Mesothelial cell of epicardium (in vitro differentiated cells): ENCODE measurements at places on chromosomes 7 and 10.

DNA sequence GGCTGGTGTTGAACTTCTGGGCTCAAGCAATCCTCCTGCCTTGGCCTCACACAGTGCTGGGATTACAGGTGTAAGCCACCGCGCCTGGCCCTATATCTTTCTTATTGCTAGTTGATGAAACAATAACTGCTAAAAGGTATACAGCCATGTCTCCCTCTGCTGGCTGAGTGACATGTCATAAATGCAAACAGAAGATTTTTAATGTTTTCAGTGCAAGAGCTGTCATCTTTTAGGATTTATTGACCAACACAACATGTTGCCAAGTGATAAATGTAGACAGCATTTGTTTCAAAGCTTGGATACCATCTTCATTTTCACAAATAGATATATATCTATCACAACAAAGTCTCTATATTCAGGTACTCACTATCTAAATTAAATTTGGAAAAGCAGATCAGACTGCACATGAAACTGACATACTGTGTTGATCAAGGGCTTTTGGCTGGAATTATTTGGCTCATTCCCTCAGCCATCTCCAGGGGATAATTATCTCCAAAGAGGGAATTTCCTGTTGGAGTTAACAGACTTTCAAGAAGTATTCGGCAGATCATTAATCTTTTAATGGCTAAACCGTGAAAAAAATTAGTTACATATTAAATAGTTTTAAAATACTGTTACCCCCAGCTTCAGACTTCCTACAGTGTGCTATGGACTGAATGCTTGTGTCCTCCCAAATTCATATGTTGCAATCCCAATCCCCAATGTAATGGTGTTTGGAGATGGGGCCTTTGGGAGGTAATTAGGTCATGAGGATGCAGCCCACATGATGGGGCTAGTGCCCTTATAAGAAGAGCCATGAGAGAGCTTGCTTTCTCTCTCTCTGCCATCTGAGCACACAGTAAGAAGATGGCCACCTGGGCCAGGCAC is 41.3 kb upstream of the SRPK2 start:
- no peak for DNase-seq

DNA sequence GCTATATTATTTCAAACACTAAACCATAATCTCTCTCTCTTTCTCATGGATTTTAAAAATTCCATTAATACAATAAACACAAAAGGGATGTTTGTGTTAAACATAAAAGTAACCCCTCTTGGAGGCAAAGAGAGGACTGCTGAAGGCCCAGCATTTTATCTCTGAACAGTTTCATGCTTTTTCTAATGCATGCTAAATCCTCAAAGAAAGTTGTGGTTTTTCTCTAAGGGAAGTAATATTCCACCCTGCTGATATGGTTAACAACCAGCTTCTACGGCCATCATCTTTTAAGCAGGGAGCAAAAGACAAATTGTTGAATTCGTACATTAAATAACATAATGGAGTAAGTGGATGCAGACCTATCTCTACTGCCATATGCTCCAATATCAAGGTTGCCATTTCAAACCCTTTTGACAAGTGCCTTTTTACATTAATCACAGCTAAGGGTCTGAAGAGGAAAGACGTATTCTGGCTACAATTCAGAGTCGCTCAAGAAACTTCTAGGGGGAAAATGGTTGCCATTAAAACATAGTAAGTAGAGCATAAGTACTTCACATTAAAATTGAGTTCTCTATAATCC is 103.1 kb downstream of the SLC25A13 start:
- no peak for DNase-seq

- DNase-seq, result no peak
These were observed 182.0 kb downstream of the KCNMA1 start for GRCh38 chr10:77455561-77455960.

DNA sequence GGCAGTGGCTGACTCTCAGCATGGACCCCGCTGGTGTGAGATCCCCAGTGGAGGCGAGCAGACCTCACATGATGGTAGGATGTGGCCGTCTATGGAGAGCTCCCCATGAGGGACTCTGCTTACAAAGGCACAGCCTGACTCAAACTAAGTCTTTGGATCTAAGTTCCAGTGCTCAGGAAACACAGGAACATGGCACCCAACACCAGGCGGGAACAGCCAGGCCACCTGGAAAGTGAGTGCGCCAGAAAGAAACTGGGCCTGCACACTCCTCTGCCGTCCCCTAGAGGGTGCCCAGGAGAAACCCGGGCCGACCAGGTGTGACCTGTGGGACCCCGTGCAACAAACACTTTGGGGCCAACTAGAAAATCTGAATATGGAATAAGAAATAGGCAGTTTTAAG is 10.0 kb downstream of the PITRM1 start:
- no peak for DNase-seq

DNA sequence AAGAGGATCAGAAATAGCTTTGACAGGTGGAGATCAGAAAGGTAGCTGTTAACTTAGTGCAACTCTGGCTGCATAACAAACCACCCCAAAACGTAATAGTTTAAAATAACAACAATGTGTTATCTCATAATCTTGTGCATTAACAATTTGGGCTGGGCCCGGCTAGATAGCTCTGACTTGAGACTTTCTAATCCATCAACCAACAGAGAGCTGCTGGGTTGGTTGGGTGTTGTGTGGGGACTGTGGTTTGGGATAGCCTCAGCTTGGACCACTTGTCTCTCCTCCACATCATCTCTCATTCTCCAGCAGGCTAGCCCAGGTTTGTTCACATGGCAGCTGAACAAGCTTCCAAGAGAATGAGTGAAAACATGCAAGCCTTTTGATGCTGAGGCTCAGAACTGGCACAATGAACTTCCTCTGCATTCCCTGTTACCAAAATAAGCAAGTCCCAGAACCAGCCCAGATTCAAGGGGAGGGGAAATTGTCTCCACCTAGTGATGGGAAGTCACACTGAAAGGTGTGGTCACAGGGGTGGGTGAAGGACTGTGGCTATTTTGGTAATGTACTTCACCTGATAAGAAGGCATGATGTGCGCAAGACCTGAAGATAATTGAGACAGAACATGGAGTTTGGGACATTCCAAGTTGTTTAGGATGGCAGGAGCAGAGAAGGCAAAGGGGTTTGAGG is 20.4 kb upstream of the ASAH2 start:
- DNase-seq, result no peak

DNA sequence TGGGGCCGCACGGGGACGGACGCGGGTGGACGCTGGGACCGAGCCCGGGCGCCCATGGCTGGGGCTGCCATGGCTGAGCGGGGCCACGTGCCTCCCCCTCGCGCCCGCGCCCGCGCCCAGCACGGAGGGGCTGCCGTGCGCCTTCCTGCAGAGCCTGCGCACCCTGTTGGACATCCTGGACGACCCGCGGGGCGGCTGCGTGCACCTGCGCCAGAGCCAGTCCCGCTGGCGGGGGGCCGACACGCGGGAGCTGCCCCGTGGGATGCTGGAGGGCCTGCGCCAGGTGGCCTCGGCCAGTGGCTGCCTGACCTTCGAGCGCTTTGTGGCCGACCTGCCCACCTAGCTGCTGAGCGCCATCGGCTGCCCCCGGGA is 72.5 kb upstream of the KCTD7 start:
- no peak for DNase-seq

DNA sequence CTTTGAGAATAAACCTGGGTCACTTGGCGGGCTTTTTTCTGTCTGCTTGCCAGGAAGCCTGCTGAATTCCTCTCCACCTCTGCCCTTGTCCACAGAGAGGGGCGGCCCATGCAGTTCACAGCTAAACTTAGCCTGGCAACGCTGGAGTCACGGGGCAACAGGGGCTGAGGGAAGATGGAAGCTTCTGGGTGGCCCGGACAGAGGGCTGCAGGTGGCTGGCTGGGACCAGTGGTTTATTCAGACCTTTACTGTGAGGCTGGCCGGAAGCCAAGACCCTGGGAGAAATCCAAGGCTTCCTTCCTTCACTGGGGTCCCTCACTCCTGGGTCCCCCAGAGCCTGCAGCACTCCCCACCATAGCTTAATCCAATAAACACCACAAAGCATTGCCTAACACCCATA is 17.0 kb downstream of the ITPRIP start:
- DNase-seq, result no peak

GRCh38 chr7:157521061-157521731 is 184.4 kb downstream of the DNAJB6 start:
- DNase-seq, result no peak

GRCh38 chr7:10657201-10657600 is 316.5 kb upstream of the PHF14 start:
- DNase-seq, result no peak

DNA sequence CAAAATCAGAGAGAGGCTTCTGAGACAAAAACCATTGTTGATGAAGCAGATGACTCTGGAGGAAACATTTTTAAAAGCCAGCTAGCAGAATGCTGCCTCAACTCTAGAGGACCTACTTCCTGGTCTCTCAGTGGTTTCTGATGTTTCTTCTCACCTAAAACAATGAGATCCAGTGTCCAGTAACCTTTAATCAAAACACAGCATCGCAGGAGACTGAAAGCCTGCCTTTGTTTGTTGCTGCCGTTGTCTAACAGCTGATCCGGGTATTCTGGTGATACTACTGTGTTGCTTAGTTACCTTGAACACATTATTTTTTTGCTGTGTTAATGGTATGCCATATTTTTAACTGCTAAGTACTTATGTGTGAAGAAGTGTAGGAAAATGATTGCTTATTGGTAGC is 70.9 kb downstream of the WIPF3 start:
- DNase-seq, result no peak

DNA sequence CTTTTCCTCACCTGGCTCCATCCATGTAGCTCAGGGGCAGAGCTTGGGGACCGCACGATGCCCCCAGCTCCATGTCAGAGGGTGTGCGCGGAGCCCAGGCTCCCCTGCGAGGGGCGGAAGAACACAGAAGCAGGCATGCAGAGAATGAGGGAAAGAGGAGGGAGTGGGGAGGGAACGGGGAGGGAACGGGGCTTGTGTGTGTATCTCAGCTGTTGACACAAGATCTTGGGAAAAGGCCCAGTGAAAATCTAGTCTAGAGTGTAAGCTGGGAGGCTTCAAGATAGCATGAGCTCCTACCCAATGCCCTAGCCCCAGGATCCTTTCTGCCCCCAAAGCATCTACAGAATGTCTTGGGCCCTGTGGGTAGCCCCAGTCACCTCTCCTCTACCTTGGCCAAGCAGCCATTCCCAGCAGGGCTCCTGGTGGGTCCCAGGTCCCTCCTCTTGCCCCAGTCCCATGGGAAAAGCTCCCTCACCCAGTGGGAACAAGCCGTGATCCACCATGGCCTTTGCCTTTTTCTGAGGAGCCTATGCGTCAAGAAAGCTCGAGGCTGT is 25.1 kb upstream of the NDST2 start:
- DNase-seq, result no peak

DNA sequence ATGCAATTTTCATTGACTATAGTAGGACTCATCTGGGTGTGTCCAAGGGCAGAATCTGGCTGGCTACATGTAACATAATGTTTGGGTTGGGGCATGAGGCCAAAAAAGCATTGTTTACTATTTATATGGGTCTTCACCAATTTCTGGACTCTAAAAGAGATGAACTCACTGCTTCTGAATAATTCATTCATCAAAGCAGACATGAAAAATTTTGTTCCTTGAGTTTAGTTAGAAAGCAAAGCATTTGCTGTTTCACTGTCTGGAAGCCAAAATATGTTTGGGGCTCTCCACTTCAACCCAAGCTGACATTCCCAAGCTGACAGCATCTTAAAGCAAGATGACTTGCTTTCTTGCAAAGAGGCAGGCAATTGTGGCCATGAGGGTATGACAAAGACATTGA is 670.6 kb downstream of the SUGCT start:
- no peak for DNase-seq

DNA sequence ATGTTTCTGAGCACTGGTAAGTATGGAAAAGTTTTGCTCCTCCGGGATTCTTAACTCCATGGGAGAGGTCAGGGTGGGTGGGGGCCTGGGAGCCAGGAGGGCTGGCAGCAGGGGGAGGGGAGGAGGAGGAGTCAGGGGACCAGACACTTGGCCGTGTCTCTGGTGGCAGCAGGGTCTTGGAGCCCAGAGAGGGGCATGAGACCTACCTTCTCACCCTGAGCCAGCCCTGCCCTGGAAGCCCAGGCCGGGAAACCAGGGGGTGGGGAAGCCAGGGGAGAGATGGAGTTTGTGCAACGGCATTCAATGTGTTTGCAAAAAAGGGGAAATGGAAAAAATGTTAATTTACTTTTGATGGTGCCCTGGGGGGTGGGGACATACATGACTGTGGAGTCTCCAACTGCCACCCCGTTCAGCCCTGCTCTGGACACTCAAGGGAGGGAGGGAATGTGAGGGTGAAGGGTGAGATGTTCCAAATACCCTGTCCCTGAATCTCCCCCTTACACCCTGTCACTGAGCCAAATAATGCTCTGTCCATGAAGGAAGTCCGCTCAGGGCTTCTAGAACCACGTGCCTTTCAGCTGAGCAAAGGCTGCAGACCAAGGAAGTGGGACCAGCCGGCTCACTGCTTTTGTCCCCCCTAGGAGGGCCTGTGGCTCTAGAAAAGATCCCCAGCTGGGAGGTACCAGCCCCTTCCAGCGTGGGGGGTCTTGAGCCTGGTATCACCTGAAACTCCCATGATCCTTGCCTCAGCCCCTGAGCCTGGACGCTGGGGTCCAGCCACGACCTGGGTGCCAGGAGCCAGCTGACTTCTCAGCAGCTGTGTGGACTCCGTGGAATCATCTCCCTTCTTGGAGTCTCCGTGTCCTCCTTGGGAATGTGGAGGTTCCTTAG is 48.3 kb downstream of the TMEM270 start:
- no peak for DNase-seq

- no peak for DNase-seq
These were observed 50.8 kb downstream of the C10orf120 start for GRCh38 chr10:122648599-122649428.

DNA sequence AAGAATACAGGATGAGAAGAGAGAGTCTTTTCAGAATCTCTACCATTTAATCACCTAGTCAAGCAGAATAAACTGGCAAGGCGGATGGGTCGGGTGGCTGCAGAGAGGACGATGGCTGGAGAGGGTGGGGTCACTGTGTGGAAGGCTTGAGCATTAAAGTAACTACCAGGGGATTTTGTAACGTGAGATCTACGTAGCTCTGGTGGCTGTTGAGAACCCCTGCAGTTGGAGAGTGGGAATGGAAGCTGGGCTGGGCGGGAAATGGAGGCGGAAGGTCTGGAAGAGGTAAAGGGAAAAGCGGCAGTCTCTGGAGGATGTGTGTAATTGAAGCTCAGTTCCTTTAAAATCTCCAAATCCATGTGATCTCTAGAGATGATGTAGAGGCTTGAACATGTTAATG is 135.0 kb downstream of the GATA3 start:
- no peak for DNase-seq

- DNase-seq, result no peak
These were observed 557 bp downstream of the TMEM120A start for GRCh38 chr7:75993689-75994387.

- no peak for DNase-seq
These were observed 1.2 kb downstream of the NT5C3A start for GRCh38 chr7:33061282-33061937.

- DNase-seq, result no peak
These were observed 4.1 kb upstream of the CEP41 start for GRCh38 chr7:130444751-130445407.
